ENCODE measurements at places on chromosomes 6 and 20.

DNA sequence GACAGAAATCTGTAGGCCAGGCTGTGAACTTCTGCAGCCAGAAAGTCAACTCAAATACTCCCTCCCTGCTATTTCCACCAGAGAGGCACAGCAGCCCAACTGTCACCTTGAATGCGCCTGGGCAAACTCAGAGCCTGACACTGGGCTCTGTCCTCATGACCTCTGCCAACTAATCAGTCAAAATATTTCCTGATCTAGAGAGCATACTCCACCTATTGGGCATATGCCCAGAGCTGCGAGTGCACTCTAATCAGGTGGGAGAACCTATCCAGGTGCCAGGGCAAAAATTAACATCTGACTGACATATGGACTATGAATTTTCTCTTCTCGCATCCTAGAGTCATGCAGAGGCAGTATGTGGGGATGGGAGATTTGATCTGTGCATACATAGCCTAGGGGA, 406.3 kb upstream of the RUNX2 start:
- no peak for DNase-seq

DNA sequence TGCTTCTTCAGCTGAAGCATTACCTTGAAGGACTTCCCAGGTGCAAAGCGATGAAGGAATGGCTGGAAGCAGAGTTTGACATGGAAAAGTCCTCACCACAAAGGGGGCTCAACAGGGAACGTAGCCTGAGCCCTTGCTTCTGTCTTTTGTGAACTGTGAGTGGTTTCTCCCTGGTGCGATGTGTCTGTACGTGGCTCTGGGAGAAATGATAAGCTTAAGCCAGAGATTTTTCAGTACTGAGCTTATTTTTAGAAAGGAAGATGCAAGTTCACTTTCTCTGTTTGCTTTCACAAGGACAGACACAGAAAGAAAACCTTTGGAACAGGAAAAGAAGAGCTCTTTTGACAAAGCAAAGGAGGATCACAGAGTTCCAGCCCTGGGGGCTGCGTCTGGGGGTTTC, 79.4 kb downstream of the DACT2 start:
- DNase-seq = no peak

DNA sequence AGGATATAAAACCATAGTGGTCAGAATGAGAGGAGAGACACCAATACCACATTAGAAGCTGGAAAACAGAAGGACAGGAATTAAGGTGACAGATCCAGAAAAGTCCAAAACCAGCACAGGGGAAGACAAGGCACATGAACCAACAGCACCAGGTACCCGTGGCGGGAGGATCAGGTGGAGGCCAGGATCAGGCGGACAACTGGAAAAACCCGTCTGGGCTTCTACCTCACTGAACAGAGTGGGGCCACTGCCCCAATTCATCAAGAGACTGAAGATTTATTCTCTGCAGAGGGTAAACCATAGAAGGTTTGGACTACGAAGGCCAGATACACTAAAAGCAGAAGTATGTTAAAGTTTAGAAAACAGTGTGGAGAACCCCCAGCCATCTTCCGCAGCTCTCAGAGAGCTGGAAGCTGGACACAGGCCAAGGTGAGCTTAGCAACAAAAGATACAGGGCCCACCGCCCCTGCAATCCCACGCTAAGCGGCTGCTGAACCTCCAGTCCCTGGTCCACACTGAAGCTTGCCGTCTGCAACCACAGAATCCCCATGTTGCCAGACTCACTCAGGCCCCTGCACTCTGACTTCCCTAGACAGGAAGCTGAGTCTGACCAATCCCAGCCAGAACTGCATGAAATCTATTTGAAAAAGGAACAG, 29.9 kb downstream of the ABHD12 start:
- no peak for DNase-seq

DNA sequence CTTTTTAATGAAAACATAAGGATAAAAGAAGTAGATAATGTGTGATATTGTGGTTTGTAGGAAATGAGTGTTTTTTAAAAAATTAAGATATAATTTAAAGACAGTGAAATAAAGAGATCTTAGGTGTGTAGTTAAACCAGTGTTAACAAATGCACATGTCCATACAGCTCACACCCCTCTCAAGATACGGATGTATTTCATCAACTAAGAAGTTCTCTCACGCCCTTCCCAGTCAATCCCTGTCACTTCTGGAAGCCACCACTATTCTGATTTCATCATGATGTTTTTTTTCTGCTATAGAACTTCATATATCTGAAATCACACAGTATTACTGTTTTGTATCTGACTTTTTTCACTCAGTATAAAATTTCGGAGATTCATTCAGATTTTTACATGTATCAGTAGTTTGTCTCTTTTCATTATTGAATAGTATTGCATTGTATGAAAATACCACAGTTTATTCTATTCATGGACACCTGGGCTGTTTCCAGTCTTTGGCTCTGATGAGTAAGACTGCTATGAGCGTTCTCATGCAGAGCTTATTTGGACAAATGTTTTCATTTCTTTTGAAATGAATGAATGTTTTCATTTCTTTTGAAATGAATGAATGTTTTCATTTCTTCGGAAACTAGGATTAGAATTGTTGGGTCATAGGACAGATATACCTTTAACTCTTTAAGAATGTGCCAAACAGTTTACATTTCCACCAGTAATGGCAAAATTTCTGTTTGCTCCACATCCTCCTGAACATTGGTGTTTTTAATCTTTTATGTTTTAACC, 49.7 kb upstream of the ELOVL5 start:
- DNase-seq = no peak

GRCh38 chr6:89161326-89162046, 15.6 kb downstream of the PM20D2 start:
- DNase-seq = no peak

- DNase-seq = no peak
These were observed 881.8 kb upstream of the CITED2 start for GRCh38 chr6:140256248-140256647.

- no peak for DNase-seq
These were observed 16.2 kb downstream of the USP49 start for GRCh38 chr6:41878961-41879405.

DNA sequence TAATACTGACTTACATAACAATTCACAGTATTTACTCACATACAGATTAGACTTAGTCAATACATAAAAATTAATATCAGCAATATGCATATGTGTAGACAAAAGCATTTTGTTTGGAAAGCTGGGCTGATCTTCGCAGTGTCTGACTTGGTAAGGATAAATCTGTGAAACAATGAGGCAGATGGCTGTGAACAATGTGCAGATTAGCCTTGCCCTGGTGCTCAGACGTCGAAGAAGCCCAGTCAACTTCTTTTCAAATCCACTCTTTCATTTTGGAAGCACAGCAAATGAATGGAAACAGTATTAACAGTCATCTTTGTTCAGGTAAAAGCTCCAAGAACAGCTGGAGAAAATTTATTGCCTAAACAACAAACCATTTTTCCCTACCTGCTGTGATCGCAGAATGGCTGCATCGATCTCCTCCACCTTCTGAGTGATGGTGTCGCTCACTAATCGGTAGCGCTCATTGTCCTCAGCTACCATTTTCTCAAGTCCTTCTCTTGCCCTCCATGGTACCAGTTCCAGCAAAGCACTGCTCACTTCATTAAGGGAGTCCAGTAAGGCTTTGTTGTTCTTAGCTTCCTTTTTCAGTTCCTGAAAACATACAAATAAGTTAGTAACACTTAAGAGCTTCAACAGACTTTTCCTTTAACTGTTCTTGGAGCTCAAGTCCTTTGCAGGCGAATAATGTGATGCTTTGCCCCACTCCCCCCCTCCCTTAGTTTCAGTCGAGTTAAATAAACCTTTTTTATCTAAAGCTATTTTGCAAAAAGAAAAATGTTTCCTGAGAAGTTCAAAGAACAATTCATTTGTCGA, 116.5 kb downstream of the DST start:
- no peak for DNase-seq

DNA sequence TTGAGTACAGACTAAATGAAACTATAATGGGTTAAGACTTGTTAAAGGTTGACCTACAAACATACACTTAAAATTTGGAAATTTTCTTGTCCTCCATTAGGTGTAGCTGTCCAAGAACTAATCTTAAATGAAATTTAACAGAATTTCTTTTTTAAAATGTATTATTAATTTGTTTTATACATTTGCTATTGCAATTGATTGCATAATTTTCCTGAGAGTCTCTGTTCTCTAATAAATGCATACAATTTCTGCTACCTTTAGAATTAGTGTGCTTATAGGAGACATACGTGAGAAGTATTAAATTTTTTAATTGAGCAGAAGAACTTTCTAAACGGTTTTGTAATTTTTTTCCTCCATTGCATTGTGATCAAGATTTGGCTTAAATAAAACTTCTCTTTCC, 1.5 kb downstream of the FAM135A start:
- DNase-seq = no peak

GRCh38 chr6:16511040-16511660, 250.1 kb downstream of the ATXN1 start:
- DNase-seq = no peak

Measured in NCI-H1105 (cell line).